ENCODE measurements at places on chromosomes 5 and 9.
A peak's percentile ranks its signal among the peaks of the same experiment; 100 is the strongest.

GRCh38 chr5:146363161-146363874 is 24.7 kb downstream of the POU4F3 start:
- no peak for DNase-seq

DNA sequence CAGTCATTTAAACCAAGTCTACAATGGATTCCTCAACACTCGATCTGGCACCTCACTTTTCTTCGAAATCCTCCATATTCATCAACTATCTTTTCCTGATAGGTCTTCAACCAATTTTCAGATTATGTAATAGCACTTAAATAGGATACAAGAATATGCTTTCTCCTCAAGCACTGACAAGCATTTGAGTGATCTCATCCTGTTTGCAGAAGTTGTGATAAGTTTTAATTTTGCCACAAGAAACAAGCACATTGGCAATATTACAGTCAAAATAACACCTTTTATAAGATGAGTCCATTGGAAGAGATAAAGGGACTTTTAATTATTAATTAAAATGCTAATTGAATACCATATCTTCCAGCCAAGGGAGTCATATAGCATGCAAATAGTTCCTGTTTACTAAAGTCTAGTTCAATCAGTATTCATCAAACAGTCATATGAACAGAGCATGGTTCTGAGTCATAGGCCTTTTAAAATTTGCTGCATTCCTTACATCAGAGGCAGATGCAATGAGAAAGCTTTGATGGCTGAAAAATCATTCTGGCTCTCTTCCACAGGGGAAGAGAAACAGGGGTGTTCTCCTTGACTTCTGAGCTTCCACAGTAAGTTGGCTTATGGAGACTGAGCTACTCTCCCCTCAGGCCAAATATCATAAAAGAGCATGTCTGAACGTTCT is 32.7 kb upstream of the ZCCHC9 start:
- no peak for DNase-seq

- DNase-seq, result peak; percentile 50
Observed at GRCh38 chr9:98707166-98708102, 1.3 kb downstream of the GABBR2 start.

- DNase-seq, result no peak
Observed at GRCh38 chr5:92421942-92422341, 1038.8 kb upstream of the ARRDC3 start.

DNA sequence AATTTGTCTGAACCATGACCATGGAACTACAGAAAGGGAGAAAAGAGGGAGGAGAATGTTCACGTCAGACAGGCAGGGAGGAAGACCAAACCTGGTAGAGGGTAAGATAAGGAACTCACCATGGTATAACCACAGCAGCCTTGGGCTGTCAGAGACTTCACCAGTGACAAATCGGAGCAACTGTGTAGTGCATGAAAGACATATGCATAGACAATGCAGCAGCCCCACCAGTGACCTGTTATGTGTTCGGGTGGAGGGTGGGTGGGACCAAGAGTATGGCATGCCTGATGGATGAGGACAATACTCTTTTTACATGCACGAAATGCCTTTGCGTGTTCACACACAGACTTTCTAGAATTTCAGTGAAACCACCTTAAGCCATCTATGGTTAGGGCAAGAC is 221.8 kb upstream of the RASEF start:
- no peak for DNase-seq

GRCh38 chr9:104868687-104869404 is 59.1 kb downstream of the ABCA1 start:
- no peak for DNase-seq

DNA sequence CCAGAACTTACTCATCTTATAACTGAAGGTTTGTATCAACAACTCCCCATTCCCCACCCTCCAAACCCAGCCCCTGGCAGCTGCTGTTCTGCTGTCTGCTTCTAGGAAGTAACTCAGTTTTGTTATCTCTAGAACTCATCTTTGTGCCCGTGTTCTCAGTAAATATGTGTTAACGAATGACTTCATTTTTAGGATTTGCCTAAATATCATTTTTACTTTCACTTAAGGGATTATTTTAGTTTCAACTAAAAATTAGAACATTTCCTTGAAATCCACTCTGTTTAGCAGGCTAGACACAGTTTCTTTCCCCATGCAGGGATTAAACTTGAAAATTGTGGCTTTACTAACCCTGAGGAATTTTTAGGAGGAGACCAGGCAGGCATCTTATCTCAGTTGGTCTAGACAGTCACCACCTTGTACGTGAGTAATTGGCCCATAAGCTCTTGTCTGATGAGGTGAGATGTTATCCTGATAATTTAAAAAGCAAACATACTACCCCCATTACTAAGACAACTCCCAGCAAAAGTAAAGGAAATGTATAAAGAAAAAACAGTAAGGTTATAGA is 68.2 kb upstream of the TNFAIP8 start:
- peak; percentile 68 for DNase-seq

DNA sequence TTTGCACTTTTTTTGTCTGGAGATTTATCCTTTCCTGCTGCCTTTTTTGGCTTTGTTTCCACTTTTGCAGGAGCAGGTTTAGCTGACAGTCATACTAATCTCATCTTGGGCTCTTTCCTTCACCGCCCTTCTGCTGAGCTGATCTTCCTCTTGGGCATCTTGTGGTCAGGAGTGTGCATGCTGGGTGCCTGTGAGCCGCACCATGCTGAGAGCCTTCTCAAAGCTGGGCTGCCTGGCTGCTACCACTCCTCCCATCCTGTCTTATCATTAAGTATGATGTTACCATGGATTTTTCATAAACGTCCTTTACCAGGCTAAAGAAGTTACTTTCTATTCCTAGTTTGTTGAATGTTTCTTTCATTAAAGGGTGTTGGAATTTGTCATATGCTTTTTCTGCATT is 49.5 kb upstream of the MCCC2 start:
- no peak for DNase-seq

GRCh38 chr9:38727497-38728001 is 7.6 kb upstream of the FAM240B start:
- no peak for DNase-seq

All from activated CD4-positive, alpha-beta memory T cell treated with anti-CD3 and anti-CD28 coated beads for 36 hours (primary cell).